ENCODE measurements at places on chromosomes 13 and 19.

DNA sequence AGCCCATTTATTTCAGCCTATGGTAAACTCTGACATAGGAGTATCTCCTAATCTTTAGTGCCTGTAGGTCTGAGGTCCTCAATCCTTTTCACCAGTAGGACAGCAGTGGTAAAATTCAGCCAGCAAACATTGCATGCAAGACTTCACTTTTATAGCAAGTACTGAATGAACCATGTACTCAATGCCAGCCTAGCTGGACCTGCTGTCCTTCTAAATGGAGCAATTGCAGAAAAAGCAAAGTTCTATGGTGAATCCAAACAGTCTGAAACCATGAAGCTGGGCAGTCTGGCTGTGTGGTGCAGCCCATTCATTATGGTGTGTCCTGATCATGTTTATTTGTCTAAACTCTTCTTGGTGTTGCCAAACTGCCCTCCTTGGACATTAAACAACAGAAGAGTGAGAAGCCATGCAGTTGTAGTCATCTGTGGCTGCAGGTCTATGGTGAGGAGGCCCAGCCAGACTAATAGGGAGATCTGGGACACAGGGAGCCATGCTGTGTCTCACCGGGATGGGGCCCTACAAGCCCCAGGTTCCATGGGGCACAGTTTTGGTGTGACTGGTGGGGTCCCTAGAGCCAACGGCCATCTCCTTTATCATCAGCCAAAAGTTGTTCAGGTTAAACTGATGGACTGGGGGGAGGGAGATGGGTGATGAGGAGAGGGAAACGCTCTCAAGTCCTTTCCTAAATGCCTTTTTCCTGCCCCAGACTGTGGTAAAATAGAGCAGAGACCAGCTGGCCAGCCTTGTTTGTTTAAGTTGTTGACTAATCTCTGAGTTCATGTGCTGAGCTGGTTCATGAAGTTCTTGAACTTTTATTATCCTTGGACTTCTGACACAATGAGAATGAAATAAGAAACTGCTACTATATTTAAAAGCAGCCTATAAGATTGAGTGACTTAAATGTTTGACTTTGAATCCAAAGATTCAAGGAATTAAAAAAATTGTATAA is 20.6 kb upstream of the TNFSF11 start:
- no peak for DNase-seq

DNA sequence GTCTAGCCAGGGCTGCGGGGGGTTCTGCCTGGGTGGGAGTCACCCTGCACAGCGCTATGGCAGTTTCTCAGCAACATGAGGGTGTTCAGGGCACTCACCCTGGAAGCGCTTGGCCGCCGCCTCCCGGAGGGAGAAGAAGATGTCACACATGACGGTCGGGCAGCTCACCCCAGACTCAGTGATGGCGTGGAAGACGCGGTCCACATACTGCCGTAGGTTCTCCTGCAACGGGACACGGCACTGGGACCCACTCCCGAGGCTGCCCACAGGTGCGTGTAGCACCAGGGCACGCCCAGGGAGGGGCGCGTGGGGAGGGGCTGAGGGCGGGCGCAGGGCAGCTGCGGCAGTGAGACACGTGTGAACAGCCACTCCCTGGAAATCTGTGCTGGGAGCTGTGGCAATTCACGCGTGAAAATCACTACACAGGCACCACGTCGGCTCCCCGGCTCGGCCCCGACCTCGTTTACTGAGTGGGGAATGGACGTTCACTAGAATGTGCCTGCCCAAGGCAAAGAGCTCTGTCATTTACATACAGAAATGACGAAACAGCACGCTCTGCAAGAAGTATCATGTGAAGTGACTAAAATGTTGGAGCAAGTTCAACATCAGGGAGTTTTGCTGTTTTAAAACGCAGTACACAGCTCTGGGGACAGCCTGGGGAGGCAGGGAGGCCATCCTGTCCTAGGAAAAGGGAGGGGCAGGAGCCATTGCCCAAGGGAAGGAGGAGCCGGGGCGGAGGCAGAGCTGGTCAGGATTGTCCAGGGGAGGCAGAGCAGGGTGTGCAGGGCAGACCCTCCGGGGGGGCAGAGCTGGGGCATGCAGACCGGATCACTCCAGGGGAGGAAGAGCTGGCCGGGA is 41.5 kb upstream of the C13orf46 start:
- no peak for DNase-seq

GRCh38 chr19:55650602-55651230 is 2.7 kb downstream of the CCDC106 start:
- no peak for DNase-seq

- no peak for DNase-seq
Observed at GRCh38 chr13:71056581-71056980, 810.4 kb downstream of the DACH1 start.

- no peak for DNase-seq
Observed at GRCh38 chr13:47258384-47258783, 361.5 kb upstream of the HTR2A start.

- no peak for DNase-seq
Observed at GRCh38 chr13:42740753-42741152, 40.6 kb upstream of the FAM216B start.

GRCh38 chr13:32284927-32285632 is 30.1 kb downstream of the ZAR1L start:
- no peak for DNase-seq

DNA sequence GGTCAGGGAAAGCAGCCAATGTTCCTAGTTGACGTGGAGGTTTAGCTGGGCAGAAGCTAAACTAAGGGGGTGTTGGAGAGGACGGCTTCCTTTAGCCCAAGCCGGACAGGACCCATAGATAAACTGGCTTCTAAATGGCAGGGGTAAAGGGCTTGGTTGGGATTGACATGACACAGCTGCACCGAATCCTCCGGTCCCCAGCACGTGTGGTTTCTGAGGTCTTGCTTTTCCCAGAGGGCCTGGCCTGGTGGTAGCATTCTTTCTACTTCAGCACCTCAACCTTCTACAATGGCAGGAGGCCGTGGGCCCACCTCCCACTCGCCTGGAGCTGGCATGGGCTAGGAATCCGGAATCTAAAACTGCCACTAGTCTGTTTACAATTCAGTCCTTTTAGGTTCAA is 163.0 kb downstream of the FGF9 start:
- no peak for DNase-seq

DNA sequence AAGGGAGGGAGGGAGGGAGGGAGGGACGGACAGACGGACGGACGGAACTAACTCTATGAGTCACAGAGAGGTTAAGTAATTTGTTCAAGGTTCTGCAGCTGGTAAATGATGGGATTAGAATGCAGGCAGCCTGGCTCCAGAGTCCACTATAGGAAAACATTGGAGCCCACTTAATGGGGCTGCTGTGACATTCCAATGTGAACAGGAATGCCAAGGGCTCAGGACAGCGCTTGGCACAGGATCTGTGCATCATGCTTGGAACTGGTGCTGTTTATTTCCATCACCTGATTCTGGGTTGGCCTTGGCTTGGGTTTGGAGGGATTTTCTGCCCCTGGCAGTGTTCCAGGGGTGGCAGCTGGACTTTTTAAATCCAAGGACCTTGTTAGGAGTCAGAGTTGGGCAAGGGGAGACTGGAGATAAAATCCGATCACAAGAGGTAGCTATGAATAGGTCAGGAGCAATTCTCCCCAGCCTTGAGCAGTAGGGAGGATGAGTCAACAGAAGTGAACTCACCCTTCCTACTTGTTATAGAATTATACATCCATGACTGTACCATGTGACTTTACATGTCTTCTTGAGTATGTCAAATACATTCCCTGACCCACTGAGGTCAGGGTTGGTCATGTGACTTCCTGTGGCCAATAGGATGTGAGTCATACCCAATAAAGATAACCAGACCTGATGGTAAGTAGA is 7.8 kb upstream of the HIF3A start:
- DNase-seq, result no peak

- DNase-seq, result no peak
Observed at GRCh38 chr13:27635266-27635665, 13.6 kb downstream of the POLR1D start.

GRCh38 chr19:18433735-18434398 is 4.1 kb downstream of the ISYNA1 start:
- no peak for DNase-seq

DNA sequence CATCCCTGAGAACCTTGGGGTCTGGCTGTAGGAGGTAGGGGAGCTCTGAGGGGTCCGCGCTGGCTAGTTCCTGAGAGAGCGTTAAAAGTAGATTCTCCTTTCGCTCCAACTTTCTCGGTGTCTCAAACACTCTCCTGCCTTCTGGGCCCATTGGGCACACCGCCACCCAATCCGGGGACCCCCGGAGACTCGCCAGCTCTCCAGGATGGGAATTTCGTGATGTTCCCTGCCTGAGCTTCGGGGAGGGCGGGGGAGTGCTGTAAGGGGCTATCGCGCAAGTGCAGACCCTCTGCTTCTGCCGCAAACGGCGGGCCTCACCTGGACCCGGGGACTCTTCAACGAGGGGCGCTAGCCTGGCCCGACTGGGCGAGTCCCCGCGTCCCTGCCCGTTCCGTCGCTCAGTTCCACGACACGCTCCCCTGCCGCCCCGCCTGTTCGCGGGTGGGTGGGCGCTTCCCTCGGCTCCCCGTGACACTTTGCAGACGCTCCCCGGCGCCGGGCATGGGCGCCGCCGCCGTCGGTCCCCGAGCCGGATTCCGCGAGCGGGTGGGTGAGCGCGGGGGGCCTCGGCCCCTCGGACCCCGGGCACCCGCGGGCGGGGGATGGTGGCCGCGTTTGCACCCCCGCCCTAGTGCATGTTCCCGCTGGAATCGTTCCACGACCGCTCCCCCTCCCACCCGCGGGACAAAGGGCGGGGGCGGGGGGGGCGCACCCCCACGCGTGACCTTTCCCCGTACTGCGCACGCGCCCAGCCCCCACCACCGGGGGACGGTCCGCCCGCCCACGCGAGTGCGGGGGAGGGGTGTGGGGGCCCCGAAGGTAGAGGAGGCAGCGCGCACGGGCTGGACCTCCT is at the start of gene CCDC106:
Gene CCDC106, plus strand, starts transcription at position 481 of the 853 bp plus-strand sequence. CDS start 835 bp downstream, outside the sequence.
- no peak for DNase-seq

DNA sequence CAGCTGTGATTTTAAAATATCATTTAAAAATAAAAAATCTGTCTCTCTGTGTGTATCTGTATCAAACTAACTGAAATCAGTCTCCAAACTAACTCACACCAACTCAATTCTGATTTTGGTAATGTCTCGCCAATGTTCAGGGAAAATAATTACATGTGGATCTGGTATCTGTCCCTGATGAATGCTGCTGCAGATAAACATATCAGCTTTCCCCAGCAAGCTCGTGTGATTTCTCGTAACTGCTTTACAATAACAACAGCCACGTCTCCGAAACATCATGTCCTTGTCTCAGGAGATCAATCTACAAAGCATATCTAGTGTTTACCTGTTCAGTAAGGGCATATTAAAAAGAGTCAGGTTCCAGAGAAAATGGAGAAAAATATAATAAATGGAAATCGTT is 129.0 kb downstream of the IRS2 start:
- no peak for DNase-seq

DNA sequence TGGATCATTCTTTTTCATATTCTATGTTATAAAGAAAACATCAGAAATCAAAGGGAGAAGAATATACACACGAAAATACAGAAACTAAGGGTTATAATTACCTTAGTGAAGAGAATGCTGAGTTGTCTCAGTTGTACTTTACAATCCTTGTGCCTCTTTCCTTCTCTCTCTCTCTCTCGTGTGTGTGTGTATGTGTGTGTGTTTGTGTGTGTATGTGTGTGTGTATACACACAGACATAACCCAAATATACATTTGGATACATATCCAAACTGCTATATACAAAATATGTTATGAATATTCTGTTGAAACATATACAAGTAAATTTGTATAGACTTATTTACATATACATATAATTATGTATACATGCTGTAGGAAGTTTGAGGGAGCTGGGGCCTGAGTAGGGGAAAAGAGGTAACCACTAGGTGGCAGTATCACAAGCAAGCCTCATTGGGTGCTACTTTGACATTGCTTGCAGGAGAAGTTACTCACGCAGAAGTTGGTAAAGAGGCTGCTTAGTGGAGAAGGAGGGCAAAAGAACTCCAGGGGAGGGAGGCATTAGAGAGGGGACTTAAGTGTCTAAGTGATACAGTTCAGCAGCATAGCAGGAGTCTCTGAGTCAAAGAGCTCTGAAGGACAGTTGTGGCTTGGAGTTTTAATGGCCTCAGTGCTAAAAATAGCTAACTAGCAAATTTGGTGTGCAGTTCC is 465.1 kb upstream of the PCDH20 start:
- no peak for DNase-seq

DNA sequence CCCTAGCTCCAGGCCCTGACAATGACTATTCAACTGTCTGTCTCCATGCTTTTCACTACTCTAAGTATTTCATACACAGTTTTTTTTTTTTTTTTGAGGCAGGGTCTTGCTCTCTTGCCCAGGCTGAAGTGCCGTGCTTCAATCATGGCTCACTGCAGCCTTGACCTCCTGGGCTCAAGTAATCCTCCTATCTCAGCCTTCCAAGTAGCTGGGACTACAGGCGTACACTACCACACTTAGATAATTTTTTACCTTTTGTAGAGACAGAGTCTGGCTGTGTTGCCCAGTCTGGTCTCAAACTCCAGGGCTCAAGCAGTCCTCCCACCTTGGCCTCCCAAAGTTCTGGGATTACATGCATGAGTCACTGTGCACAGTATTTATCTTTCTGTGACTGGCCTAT is 815.4 kb downstream of the DACH1 start:
- no peak for DNase-seq

- DNase-seq, result no peak
Observed at GRCh38 chr19:16372065-16372915, 47.7 kb downstream of the KLF2 start.

DNA sequence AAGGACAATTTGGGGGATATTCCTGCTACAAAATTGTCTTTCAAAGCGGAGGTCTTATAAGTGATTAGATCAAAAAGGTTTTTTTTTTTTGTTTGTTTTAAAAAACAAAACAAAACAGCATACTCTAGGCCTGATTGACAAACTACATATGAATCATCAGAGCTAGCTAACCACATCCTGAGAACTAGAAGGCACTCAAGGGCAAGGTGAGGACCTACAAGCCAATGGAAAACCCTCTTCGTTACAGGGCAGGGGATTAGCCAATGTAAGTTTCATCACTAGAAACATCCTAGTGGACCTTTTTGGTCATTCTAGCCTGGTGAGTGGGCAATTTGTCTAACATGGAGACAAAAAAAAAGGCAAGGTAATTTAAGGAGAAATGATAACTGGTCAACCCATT is 428.6 kb downstream of the RFC3 start:
- no peak for DNase-seq

- DNase-seq, result no peak
Observed at GRCh38 chr19:32566246-32566830, 14.7 kb upstream of the PDCD5 start.

- no peak for DNase-seq
Observed at GRCh38 chr13:110154410-110154933, 152.5 kb downstream of the COL4A1 start.

GRCh38 chr19:51637362-51637978 is 7.3 kb upstream of the SIGLEC5 start:
- no peak for DNase-seq

- peak; percentile 7 for DNase-seq
Observed at GRCh38 chr19:3276341-3276799, 51.9 kb downstream of the CELF5 start.

All from stimulated activated CD4-positive, alpha-beta T cell treated with anti-CD3 and anti-CD28 coated beads, Interleukin-15, amount 100 ng/mL, for 1 hour (primary cell).